ENCODE measurements at places on chromosomes 12 and 14. TPM values are rescaled to one million over a fixed set of nuclear protein-coding genes. Genes with fewer than 3 reads are reported as not detected.
A peak's percentile ranks its signal among the peaks of the same experiment; 100 is the strongest.

Gene ERP27
- 4.8 TPM for polyA plus RNA-seq

- no peak for DNase-seq
Measured at GRCh38 chr12:3802721-3803120, 49.8 kb upstream of the CRACR2A start.

- no peak for DNase-seq
Measured at GRCh38 chr12:128543460-128543859, 276.5 kb downstream of the TMEM132C start.

DNA sequence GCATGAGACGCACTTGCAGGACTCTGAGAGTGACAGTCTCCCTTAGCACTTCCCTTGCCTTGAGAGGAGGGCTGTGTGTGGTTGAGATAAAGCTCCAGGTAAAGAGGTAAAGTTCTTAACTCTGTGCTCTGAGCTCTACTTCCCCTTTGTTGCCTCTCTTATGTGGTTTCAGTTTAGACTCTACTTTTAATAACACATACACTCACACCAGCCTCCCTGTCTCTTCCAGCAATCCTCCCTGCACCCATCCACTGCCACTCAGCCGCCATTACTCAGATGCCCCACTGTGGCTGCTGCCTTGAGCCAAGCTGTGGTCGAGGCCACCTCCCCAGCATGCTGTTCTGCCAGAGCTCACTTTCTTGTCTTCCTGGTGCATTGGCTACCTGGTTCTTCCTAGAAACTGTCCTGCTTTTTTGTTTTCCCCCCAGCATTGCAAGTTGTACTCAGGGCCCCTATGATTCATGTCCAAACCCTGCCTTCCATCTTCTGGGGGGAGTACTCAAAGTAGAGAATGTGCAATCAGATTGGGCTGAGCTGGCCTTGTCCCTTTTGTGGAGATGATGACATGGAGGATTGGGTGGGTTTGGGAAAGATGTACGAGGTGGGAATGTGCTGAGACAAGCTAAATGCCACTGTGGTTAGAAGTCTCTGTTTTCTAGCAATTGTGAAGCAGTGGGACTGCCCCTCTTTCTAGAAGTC, 115.5 kb upstream of the PARP11 start:
- DNase-seq, result peak; percentile 34

Measured in naive B cell (primary cell).